Stimulated activated CD4-positive, alpha-beta T cell treated with anti-CD3 and anti-CD28 coated beads, Interleukin-1b, Interleukin-23, amount 100 ng/mL, for 24 hours (primary cell): ENCODE measurements at places on chromosomes 2 and 18.

GRCh38 chr2:196988639-196989038 is 62.1 kb upstream of the PGAP1 start:
- no peak for DNase-seq

DNA sequence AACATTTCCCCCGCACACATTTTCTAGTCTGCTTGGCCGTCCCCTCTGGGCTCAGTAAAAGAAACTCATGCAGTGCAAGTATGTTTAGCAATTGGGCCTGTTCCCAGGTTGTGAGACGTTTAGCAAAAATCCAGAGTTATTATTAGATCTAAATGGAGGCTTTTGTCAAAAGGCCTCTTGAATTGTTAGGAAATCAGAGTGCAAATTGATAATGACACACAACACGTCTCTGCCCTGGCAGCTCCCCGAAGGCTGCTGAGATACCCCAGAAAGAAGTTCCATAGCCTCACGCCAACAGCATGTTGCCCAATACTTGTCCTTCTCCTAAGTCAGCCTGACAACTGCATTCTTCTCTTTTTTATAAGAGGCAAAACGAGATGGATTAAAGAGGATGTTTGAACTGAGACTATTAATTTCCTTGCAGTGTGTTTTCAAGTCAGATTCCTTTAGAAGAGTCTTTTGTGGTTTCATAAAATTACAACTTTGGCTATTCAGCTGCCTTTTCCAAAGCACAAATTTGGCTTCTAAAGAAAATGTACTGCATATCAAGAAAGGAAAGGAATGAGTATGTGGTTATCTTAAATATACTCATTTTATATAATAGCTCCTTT is 202.2 kb downstream of the TRIB2 start:
- no peak for DNase-seq

GRCh38 chr2:238449241-238449640 is 22.5 kb downstream of the ASB1 start:
- no peak for DNase-seq

- no peak for DNase-seq
Observed at GRCh38 chr18:68714366-68714711, 569 bp downstream of the TMX3 start.

DNA sequence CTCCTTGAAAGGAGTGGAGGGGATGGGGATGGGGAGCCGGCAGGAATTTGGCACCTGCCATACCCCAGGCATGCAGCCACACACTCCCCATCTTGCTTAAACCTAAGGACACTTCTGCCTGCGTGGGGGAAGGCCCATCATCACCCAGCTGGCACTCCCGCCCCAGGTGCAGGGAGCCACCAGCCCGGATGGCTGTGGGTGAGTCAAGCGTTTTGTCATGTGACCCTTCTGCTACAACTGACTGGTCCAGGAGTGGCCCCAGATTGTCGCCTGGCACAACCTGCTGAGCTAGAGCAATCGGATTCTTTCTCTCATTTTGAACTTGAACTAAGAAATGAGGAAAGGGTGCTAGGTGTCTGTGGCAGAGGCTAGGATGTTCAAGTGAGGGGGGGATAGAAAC is 61.3 kb downstream of the TSN start:
- DNase-seq: no peak

DNA sequence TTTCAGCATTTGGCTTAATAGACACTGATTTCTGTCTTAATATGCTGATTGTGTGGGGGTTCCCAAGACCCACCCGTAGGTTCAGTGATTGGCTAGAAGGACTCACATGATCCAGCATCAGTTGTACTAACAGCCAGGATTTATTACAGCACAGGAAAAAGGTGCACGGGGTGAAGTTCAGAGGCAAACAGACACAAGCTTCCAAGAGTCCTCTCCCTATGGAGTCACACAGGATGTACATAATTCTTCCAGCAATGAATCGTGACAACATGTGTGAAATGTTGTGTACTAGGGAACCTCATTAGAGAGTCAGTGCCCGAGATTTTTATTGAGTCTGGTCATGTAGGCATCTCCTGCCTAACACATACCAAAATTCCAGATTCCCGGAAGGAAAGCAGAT is 52.8 kb downstream of the GALNT1 start:
- DNase-seq: no peak

DNA sequence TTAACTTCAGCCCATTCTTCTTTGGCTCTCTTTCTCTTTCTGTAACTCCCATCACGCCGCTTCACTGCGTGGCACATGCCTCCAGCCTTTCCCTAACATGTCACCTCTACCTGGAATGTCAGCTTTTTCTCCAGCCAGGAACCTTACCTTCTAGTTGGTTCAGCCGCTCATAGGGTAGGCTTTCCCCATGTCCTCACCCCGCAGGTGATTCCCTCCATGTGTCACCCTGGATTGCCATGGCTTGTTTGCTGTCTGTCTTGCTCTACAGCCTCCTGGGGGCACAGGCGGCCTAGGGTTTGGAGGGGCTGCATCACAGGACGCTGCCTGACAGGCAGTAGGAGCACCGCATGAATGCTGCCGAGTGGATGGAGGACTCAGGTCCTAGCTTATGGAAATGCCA is 39.2 kb downstream of the ARHGEF4 start:
- no peak for DNase-seq

GRCh38 chr2:201348758-201349157 is 8.4 kb downstream of the FLACC1 start:
- DNase-seq: no peak

- no peak for DNase-seq
Observed at GRCh38 chr2:219506153-219506801, 7.6 kb downstream of the GMPPA start.

GRCh38 chr2:238282861-238283738 is 5.3 kb downstream of the PER2 start:
- no peak for DNase-seq

DNA sequence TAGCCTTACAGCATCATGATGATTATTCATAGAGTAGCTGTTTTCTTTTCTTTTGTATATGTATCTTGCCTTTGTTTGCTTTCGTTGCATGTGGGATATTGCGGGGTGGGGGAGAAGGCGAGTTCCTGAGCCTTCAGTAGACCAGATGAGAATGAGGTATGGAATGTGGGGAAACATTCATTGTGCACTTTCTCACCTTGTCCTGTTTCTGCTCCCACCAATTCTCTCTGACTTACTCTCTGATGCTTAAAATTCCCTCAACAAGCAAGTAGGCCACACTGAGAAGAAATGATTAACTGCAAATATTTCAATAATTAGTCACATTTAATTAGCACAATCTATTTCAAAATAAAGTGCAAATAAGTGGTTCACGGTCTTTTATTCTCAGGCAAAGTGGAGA is 31.0 kb downstream of the GKN2 start:
- DNase-seq: no peak

GRCh38 chr2:16755442-16755841 is 89.8 kb upstream of the CYRIA start:
- no peak for DNase-seq

DNA sequence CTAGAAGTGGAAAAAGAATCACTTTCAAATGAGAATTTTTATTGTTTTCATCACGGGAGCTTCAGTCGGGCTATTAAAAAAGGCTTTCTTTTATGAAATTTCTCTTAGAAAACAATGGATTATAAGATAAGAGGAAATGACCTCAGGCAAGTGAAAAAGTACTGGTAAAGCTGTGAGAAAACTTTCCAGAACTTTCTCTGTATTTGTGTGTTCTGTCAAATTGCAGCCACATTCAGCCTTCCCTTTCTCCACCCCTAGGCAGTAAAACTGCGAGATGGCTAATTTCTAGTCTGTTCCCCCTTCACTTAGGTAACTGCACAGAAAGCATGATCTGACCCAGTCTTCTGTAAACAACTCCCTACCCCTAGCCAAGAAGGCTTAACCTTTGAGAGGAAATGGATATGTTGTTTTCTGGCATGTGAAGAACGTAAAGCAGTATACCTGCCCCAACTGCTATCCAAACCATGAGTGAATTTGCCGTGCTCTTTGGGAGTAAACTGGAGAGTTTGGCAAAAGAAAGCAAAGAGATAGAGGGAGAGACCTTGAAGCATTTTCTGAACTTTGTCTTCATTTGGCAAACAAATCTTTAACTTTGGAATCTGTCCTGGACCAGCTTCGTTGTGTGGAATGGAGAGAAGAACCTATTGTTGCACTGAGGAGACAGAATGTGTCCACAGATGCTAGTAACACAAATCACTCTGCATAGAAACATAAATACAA is 105.4 kb downstream of the ETAA1 start:
- DNase-seq: no peak

DNA sequence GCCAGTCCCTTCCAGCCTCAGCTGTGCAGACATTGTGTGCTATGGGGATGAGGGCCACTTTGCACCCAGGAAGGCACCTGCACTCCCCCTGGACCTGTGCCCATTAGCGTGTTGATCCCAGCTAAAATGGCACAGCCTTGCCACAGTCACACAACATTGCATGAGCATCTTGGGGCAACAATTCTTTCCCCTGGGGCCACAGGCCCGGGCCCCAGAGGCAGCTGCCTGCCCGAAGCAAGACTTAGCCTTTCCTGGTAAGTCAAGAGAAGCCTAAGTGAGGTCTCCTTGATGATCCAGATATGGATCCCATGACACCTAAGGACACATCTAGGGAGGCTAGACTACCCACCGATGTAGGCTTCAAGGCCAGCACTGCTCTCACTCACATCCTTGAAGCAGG is 202.1 kb downstream of the BCL11A start:
- DNase-seq: no peak

- no peak for DNase-seq
Observed at GRCh38 chr2:85545780-85546240, 6.8 kb downstream of the MAT2A start.

GRCh38 chr2:42847596-42848151 is 55.3 kb upstream of the HAAO start:
- DNase-seq: no peak

DNA sequence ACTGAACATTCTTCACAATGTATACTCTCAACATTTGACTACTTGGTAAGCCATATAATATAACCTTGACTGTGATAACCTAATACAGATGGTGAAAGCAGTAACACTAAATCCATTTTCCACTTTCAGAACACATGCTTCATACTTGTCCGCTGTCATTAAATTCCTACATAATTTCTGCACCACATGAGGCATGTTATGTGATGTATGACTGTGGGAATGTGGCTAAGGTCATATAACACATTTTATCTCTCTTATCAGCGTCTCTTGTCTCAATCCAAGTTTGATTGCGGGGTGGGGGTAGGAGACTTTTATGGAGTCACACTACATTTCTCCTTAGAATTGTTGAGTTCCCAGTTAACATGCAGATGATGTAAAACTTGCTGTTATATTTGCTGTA is 110.9 kb downstream of the MTCL1 start:
- DNase-seq: no peak

DNA sequence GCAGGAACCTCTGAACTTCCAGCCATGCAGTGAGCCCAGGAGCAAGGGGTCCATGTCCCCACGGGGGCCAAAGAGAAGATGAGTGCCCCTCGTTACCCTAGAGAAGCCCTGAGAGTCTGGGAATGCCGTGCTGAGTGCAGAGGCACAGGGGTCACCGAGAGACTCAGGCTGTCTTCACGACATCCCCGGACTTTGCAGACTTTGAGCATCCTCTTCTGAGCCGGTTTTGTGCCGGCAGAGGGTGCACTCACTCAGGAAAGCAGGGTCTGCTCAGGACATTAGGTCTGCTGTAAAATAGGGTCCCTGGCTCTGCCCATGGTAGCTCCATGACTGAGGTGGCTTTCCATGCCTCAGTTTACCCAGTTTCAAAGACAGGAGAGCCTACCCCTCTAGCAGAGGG is 71.0 kb downstream of the GALNT14 start:
- DNase-seq: no peak

- DNase-seq: no peak
Observed at GRCh38 chr18:49342690-49343089, 117.8 kb downstream of the DYM start.

DNA sequence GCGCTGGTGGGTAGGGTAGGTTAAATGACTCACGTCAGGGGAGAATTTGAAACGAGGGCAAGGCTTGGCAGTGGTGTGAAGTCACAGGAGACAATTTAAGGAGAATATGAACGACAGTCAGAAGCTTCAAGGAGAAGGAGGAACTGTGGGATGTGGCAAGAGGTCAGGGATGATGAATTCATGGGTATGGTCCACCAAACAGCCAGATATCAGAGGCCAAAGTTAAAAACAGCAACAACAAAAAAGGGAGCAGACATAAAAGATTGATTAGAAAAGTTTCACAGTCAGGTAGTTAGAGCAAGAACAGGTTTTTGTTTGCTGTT is 1.4 kb upstream of the ZNF396 start:
- DNase-seq: no peak

- DNase-seq: no peak
Observed at GRCh38 chr2:177355874-177356273, 36.7 kb upstream of the AGPS start.

GRCh38 chr18:27750014-27750413 is 426.9 kb downstream of the CDH2 start:
- no peak for DNase-seq

- no peak for DNase-seq
Observed at GRCh38 chr2:118145806-118146205, 57.5 kb downstream of the INSIG2 start.

DNA sequence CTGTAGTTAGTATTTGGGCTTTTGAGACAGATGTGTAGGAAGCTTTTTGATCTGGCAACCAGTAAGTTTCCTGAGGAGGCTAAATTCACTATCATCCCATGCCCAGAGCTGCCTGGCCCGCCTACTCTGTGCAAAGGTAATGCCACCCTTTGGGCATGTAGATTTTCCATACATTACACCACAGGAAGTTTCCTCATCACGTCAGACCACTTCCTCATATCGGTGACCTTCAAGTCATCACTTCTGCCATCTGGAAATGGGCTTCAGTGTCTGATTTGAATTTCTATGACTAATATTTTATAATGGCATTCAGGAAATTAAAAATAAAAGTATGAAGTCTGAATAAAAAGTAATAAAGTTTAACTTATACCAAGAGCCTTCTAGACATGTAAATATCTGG is 825.4 kb downstream of the DCDC2C start:
- DNase-seq: no peak

DNA sequence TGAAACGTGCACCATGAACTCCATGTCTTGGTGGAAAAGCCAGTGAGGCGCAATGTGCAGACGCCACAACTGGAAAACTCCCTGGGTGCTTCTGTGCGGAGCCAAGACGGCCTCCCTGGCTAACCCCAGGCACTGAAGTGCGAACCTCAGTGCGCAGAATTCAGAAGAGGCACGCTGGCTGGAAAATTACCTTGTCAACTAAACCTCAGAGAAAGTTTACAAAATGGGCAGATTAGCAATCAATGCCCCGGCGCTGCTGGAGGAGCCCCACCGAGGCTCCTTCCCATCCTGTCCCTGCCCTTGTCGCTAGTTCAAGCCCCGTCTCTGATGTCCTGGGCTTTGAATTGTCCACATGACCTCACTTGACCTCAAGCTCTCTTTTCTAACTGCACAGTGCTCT is 22.2 kb downstream of the SNORC start:
- DNase-seq: no peak

- no peak for DNase-seq
Observed at GRCh38 chr2:235533198-235533597, 39.4 kb downstream of the AGAP1 start.
